A549 treated with ZK216348 at 1 μM for 4 hours (cell line): ENCODE measurements at places on chromosomes 6 and 20. TPM values are rescaled to one million over a fixed set of nuclear protein-coding genes. Genes with fewer than 3 reads are reported as not detected.

RBM38 gene
- total RNA-seq: 19.3 to 38.0 TPM (median 35.7 TPM) in 5 replicates

ZC2HC1B gene
- total RNA-seq: not detected in 5 replicates

MOXD1 gene
- total RNA-seq: 1.5 to 2.1 TPM (median 2.0 TPM) in 5 replicates

MMS22L gene
- total RNA-seq: 9.4 to 16.8 TPM (median 13.1 TPM) in 5 replicates

SH3BGRL2 gene
- 0.18 to 0.40 TPM (median 0.29 TPM) in 5 replicates for total RNA-seq

TINAG gene
- total RNA-seq: not detected in 5 replicates

SRMS gene
- 0.18 to 0.22 TPM in 2 of 5 replicates, not detected in the others for total RNA-seq

CST5 gene
- total RNA-seq: not detected in 5 replicates

HRH3 gene
- total RNA-seq: not detected in 5 replicates

TCF21 gene
- total RNA-seq: 0.05 TPM in 1 of 5 replicates, not detected in the others

NPBWR2 gene
- total RNA-seq: not detected in 5 replicates

SLCO4A1 gene
- 6.4 to 11.6 TPM (median 9.4 TPM) in 5 replicates for total RNA-seq

SPATS1 gene
- total RNA-seq: not detected in 5 replicates

BPIFA1 gene
- total RNA-seq: not detected in 5 replicates

SOBP gene
- total RNA-seq: 0.85 to 1.6 TPM (median 1.1 TPM) in 5 replicates

SLC12A5 gene
- 12.2 to 17.7 TPM (median 14.1 TPM) in 5 replicates for total RNA-seq

NHLRC1 gene
- total RNA-seq: 1.3 to 2.3 TPM (median 1.6 TPM) in 5 replicates

C6orf58 gene
- total RNA-seq: 0.22 TPM in 1 of 5 replicates, not detected in the others

MEA1 gene
- total RNA-seq: 90.3 to 112 TPM (median 91.5 TPM) in 5 replicates

PREX1 gene
- 9.2 to 14.1 TPM (median 13.6 TPM) in 5 replicates for total RNA-seq

PLAGL1 gene
- 6.5 to 9.9 TPM (median 6.9 TPM) in 5 replicates for total RNA-seq

PDE7B gene
- total RNA-seq: 0.57 to 1.3 TPM (median 0.97 TPM) in 5 replicates

OOEP gene
- total RNA-seq: not detected in 5 replicates

DEFB132 gene
- total RNA-seq: not detected in 5 replicates

LY6G6D gene
- total RNA-seq: not detected in 5 replicates
